ENCODE measurements at places on chromosomes 13 and 19.

GRCh38 chr19:18894254-18895037 is 1.5 kb downstream of the CERS1 start:
- peak; percentile 90 for DNase-seq

DNA sequence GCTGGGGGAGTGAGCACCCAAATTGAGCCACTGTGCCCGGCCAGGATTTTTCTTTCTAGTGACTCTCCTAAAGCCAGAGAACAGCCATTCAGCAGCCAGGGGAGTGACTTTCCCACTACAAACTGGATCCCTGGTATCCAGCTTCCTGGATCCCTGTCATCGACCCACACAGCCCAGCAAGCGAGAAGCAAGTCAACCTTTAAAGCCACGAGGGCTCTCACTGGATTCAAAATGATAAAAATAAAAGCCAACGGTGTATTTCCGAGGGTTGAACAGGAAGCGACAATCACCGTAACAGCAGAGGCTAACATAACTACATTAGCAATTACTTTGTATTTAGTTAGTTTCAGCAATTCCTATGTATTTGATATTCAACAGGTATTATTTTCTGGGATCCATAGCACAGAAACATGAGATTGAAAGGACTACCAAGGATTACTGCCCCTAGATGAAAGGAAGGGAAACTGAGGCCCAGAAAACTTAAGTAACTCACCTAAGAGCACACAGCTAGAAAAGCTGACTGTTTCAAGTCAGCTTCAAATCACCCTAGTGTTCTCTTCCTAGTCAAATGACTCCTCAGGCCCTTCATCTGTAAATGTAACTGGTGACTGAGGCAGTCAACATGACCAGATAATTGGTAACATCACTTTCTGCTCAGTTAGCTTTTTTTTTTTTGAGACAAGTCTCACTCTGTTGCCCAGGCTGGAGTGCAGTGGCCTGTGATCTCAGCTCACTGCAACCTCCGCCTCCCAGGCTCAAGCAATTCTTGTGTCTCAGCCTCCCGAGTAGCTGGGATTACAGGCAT is 2.7 kb downstream of the RFX1 start:
- DNase-seq = no peak

GRCh38 chr19:44613295-44614178 is at the start of gene IGSF23:
Gene IGSF23 (plus strand): TSS chr19:44613563. CDS start chr19:44613646, 83 bp downstream.
- no peak for DNase-seq

- DNase-seq = no peak
Measured at GRCh38 chr13:45747071-45747470, 45.0 kb downstream of the CBY2 start.

GRCh38 chr19:37718304-37718703 is 1.3 kb downstream of the ZNF607 start:
- no peak for DNase-seq

GRCh38 chr19:29411113-29411581 is 114.6 kb upstream of the VSTM2B start:
- DNase-seq = no peak

- DNase-seq = no peak
Measured at GRCh38 chr19:46475986-46476385, 4.6 kb upstream of the PNMA8A start.

DNA sequence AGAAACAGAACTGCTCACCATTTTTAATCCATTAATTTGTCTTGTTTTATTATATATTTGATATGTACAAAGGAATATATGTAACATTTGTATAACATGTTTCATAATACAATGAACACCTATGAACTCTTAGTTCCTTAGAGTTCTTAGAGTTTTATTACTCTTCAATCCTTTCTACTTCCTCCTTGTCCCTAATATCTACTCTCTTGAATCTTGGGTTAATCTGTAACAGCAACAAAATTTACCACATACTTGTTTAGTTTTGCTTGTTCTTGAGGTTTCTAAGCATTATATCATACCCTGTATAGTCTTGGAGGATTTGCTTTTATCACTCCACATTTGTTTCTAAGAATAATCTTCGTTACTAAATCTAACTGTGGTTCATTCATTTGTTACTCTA is 151.4 kb downstream of the PDS5B start:
- no peak for DNase-seq

GRCh38 chr19:3784607-3785450 is 1.4 kb downstream of the MATK start:
- DNase-seq = no peak

DNA sequence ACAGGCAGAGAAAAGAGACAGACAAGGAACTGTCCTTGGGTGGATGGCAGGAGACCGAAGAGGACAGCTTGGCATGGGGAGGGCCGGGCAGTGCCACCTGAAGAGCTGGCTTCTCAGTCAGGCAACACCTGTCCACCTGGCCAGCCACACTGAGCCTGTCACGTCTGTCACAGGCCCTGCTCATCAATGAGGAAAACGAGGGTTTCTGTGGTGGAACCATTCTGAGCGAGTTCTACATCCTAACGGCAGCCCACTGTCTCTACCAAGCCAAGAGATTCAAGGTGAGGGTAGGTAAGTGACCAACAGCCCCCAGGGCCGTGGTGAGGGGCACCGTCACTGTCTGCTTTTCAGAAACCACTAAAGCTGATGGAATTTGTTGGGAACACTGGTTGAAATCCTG is 11.2 kb upstream of the PROZ start:
- DNase-seq = no peak

- no peak for DNase-seq
Measured at GRCh38 chr19:43623889-43624670, 4.7 kb upstream of the ZNF428 start.

GRCh38 chr13:96018135-96018534 is 35.1 kb downstream of the UGGT2 start:
- DNase-seq = no peak

GRCh38 chr13:113905018-113905417 is 41.1 kb upstream of the GAS6 start:
- no peak for DNase-seq

- DNase-seq = no peak
Measured at GRCh38 chr13:99741960-99742359, 229.6 kb downstream of the ZIC5 start.

GRCh38 chr19:32702010-32702409 is 10.4 kb downstream of the NUDT19 start:
- no peak for DNase-seq

- no peak for DNase-seq
Measured at GRCh38 chr13:21537105-21537504, 66.9 kb downstream of the MICU2 start.

- DNase-seq = no peak
Measured at GRCh38 chr19:55048446-55048845, 10.4 kb upstream of the GP6 start.

GRCh38 chr13:73040968-73041596 is 17.7 kb upstream of the KLF5 start:
- DNase-seq = no peak

GRCh38 chr19:42440357-42441048 is 2.2 kb downstream of the CXCL17 start:
- peak; percentile 26 for DNase-seq

DNA sequence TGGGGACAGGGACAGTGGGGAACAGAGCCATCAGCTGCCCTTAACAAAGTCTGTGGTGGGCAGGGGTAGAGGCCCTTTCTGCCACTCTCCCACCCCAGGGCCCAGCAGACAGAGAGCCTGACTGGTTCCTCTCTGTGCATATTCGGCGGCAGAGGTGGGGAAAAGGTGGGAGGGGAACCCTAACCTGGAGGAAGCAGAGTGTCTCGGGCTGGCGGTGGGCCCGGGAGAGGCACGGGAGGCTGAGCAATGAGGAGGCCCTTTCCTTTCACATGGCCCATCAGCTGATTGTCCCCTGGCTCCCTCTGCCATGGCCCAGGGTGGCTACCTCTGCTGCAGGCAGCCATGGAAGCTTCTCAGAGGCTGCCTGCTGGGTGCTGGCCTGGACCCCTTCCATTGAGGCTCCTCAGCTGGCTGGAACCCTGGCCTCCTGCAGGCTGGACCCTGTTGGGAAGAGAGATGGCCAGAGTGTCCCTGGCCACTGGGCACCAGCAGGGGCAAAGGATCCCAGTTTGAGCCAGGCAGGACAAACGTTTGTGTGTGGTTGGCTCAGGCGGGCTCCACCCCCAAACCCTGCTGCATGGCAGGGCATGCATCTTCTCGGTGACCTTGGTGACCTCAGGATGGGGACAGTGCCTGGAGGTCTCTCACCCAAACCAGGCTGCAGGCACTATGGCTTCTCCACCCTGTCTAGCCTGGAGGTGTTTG is 202.8 kb upstream of the ZNF536 start:
- no peak for DNase-seq

GRCh38 chr13:112928972-112929782 is 39.8 kb upstream of the MCF2L start:
- no peak for DNase-seq

DNA sequence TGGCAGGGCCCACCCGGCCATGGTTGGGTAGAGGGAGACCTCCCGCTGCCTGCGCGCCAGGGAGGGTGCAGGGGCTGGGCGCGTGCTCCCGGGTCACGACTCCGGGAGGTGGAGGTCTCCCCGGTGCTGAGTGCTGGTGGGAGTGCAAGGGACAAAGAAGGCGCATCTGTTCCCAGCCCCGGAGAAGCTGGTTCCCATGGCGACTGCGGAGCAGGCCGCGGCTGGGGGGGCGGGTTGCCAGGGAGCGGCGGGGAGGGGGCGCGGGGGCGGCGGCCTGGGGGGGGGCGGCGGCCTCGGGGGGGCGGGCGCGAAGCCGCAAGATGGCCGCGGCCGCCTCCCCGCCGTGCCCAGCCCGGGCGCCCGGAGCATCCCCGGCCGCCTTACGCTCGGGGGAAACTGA is 1.2 kb downstream of the CBARP start:
- peak; percentile 51 for DNase-seq

DNA sequence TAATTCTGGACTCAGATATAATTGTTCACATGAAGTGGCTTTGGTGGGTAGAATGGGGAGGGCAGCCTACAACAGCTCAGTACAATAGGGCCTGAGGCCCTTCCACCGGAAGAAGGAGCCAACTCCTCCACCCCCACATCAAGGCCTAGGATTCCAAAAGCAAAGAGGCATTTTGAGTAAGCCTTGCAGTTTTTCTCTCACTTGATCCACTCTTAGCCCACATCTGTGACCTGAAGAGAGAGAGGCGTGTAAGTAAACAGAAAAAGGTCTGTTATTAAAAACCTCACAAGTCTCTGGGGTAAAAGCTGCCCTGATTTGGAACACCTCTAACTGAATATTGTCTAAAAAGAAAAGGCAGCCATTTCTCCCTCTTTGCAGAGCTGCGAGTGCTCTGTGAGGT is 214.1 kb upstream of the KL start:
- DNase-seq = no peak

GRCh38 chr13:36839981-36840380 is 21.0 kb downstream of the RFXAP start:
- DNase-seq = no peak

GRCh38 chr13:80224468-80224867 is 116.5 kb downstream of the SPRY2 start:
- no peak for DNase-seq

DNA sequence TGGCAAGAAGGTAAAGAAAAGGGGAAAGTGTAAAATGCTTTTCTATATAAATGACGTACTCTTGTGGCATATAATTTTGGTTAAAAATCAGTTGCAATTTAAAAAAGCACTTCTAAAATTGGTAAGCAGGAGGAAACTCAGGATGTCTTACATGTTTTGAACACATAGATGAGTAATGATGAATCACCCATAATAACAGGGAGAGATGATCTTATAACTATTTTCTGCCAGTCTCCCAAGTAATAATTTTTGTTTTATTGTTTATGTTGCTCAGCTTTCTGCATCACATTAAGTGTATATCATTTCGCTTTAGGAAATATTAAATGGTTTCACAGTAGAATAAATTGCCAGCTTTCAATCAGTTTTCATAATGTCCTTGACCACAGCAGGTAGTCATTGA is 1430.7 kb upstream of the PCDH20 start:
- no peak for DNase-seq

Data from caudate nucleus (tissue), 63 donors.